ENCODE measurements at places on chromosomes 11 and 22. TPM values are rescaled to one million over a fixed set of nuclear protein-coding genes. Genes with fewer than 3 reads are reported as not detected.

DNA sequence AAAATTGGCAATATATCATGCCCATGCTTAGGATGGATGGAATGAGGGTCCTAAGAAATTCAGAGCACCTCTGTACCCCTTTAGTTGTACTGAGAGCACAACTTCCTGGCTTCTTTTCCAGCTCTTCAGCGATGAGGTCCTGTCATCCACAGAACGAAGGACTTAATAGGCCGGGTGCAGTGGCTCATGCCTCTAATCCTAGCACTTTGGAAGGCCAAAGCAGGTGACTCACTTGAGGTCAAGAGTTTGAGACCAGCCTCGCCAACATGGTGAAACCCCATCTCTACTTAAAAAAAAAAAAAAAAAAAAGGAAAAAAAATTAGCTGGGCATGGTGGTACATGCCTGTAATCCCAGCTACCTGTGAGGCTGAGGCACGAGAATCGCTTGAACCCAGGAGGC lies 125.3 kb upstream of the BMAL1 start:
- no peak overlapping the region for H3K27ac ChIP-seq
- H3K27me3 ChIP-seq, result no peaks in the 10 kb centered on the region
- no peak overlapping the region for H3K4me3 ChIP-seq
- H3K4me1 ChIP-seq, result no peaks in the 10 kb centered on the region
- no peaks in the 10 kb centered on the region for H3K36me3 ChIP-seq

KCNJ4 gene
- total RNA-seq, result 0.05 TPM

DNA sequence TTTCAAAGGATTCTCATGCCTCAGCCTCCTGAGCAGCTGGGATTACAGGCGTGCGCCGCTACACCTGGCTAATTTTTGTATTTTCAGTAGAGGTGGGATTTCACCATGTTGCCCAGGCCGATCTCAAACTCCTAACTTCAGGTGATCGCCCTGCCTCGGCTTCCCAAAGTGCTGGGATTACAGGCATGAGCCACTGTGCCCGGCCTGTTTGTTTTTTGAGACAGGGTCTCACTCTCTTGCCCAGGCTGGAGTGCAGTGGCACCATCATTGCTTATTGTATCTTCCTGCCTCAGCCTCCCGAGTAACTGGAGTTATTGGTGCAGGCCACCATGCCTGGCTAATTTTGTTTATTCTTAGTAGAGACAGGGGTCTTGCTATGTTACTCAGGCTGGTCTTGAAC lies 8.1 kb downstream of the FADS2 start:
- H3K36me3 ChIP-seq, result peaks cover 15% of the 10 kb centered on the region
- peaks cover 16% of the 10 kb centered on the region for H3K4me1 ChIP-seq

JAML gene
- 9.6 TPM for total RNA-seq

DNA sequence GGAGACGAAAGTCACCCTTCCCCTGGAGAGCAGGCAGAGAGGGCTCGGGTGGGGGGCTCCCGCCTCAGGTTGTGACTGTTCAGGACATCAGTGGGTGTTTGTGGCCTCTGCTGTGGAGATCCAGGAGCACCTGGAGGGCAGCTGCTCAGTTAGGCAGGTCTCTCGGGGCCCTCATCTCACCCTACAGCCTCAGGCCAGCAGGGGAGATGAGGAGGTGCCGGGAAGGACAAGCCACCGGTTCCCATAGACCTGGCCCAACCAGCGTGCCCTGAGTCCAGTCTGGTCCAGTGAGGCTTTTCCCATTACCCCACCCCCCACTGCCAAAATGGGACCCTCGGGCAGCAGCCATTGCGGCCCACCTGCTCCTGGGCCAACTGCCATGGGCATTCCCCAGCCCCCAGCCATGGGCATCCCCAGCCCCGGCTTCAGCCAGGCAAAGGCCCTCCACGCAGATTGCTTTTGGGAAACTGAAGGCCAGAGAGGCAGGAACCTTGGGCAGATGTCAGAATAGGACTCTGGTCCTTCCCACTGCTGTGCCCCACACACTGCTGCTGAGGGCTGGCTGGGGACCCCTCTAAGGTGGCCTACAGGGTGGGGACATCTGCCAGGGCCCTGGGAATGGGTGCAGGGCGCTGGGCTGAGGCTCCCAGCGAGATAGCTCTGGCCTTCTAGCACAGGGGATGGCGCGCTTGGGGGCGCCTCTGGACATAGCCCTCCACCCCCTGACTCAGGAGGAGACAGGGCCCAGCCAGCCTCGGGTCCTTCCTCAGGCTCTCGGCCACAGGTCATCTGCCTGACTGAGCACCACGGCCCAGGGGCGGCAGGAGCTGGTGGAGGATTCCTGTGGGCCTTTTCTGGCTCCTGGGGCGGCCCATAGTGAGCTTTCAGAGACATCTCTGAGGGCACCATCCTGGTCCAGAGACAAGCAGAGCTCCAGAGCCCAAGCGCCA lies 4.8 kb downstream of the PIM3 start:
- no peaks in the 10 kb centered on the region for H3K27me3 ChIP-seq
- no peak overlapping the region for H3K4me3 ChIP-seq
- peak overlapping the region; percentile 95 for H3K27ac ChIP-seq

KRTAP5-7 gene
- total RNA-seq, result not detected

- H3K27ac ChIP-seq, result peak overlapping the region; percentile 79
- no peaks in the 10 kb centered on the region for H3K36me3 ChIP-seq
- no peak for DNase-seq
- peaks cover 23% of the 10 kb centered on the region for H3K4me1 ChIP-seq
- no peaks in the 10 kb centered on the region for H3K27me3 ChIP-seq
Measured at GRCh38 chr22:19110064-19110458, 12.2 kb downstream of the DGCR2 start.

DNA sequence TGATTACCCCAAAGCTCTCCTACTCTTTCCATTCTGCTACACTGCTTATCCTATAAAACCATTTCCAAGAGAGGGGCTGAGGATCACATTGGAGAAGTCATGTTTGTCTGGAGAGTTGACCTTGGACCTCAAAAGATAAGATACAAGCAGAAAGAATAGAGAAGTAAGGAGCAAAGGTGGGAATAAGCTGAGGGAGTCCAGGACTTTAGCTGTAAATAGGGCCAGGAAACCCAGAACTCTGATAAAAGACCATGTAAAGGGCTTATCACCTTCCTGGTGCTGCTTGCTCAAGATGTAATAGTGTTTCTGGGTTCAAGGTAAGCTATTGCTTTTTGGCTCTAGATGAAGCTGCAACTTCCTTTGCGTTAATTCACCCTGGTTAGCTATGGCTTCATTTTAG lies 32.8 kb upstream of the CCDC90B start:
- DNase-seq, result no peak
- H3K4me3 ChIP-seq, result no peak overlapping the region
- no peaks in the 10 kb centered on the region for H3K4me1 ChIP-seq
- no peaks in the 10 kb centered on the region for H3K27me3 ChIP-seq
- H3K36me3 ChIP-seq, result no peaks in the 10 kb centered on the region
- no peak overlapping the region for H3K27ac ChIP-seq

LIPT2 gene
- total RNA-seq, result 5.0 TPM

SLC22A12 gene
- total RNA-seq, result not detected

OR51B4 gene
- not detected for total RNA-seq

SOX6 gene
- 111 TPM for total RNA-seq

DNA sequence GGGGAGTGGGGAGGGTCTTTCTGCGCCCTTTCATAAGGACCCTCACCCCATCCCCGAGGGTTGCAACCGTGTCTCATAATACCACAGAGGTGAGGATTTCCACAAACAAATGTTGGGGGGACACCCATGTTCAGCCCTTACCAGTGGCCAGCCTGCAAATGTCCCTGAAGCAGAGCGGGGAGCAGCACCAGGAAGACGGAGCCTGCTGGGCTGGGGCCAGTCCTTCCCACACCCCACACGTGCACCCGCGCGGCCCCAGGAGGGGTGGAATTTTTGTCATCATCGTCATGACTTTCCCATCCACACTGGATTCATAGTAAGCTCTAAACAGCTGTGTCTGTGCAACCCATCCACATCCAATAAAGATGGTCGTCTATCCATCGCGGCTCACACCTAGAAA lies 409.8 kb downstream of the BRD1 start:
- no peak overlapping the region for H3K27ac ChIP-seq
- H3K36me3 ChIP-seq, result no peaks in the 10 kb centered on the region
- H3K4me3 ChIP-seq, result no peak overlapping the region
- DNase-seq, result no peak
- peaks cover 2% of the 10 kb centered on the region for H3K27me3 ChIP-seq

- H3K4me3 ChIP-seq, result peak overlapping the region; percentile 99
- no peak for DNase-seq
- H3K36me3 ChIP-seq, result no peaks in the 10 kb centered on the region
Measured at GRCh38 chr11:73759610-73760134, 1.2 kb downstream of the RAB6A start.

All from liver (tissue), 10 donors.